Activated naive CD8-positive, alpha-beta T cell treated with anti-CD3 and anti-CD28 coated beads, Interleukin-2, amount 10 ng/mL, durations not matched to agents 7 days and 5 days (primary cell): ENCODE measurements at places on chromosomes 3 and 15. TPM values are rescaled to one million over a fixed set of nuclear protein-coding genes. Genes with fewer than 3 reads are reported as not detected.

- DNase-seq: no peak
Measured at GRCh38 chr3:180319461-180319860, 282.5 kb upstream of the TTC14 start.

GRCh38 chr3:194064380-194065332, 71.3 kb upstream of the HES1 start:
- no peak for DNase-seq

DNA sequence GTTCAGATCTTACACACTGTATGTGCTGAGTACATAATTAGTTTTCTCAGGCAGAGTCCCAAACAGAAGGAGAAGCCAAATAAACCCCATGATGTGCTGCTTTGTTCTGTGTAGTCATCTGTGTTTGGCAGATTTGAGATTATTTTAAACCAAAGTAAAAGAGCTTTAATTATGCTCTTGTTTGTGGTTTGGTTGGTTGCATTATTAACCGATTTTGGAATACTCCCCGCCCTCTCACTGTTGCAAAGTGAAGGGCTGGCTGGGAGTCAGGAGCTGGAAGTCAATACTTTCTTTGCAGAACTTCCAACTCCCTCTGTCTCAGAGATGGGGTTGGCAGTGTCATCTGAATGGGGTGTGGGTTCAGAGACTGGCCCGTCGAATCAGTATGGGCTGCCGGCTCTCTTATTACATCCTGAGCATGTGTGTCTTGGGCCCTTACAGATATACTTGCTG, 34.4 kb downstream of the SLCO3A1 start:
- no peak for DNase-seq

The GASK1A gene
- not detected for total RNA-seq

The GOLGA8G gene
- not detected for total RNA-seq
